Hippocampal formation (tissue), 2 donors: ENCODE measurements at places on chromosomes 11 and 22.

DNA sequence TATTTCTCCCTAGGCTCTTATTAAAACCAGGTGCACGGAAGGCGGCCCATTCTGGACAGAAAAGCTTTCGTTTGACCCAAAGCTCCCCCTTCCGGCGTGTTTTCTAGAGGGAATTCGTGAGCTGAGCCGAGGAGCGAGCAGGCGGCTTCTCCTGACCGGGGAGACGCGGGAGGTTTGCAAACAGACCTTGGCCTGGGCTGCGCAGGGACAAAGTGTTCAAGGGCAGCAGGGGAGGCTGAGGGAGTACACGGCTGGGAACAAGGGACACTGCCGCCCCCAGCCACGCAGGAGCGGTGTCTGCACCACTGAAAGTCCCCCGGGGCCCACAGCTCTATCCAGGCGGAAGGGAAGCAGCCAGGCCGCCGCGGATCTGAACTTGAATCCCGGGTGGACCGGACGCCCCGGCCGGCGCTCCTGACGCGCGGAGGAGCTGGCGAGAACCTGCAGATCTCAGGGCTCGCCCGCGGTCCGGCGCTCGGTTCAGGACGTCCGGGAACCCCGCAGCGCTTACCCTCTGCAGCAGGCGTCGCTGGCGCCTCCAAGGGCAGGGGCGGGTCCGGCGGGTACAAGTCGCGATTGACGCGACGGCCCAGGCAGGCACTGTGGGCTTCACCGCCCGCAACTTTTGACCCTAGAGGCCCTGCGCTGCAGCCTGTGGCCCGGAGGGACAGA lies 101.9 kb downstream of the WT1 start:
- DNase-seq = peak; percentile 48

DNA sequence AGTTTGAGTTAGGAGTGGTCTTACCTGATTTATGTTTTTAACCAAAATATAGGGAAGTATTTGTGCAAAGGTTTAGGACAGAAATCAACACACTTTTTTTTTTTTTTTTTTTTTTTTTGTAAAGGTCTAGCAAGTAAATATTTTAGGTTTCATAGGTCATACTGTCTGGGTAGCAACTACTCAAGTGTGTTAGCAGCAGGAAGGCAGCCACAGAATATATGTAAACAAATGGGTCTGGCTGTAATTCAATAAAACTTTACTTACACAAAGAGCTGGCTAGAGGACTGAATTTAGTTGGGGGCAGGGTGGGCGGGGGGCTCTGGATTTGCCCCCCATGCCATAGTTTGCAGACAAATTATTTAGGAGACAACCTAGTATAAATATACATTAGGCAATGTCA lies 510.4 kb downstream of the NELL1 start:
- no peak for DNase-seq

GRCh38 chr11:110179064-110179463 lies 85.9 kb downstream of the ZC3H12C start:
- DNase-seq = no peak

DNA sequence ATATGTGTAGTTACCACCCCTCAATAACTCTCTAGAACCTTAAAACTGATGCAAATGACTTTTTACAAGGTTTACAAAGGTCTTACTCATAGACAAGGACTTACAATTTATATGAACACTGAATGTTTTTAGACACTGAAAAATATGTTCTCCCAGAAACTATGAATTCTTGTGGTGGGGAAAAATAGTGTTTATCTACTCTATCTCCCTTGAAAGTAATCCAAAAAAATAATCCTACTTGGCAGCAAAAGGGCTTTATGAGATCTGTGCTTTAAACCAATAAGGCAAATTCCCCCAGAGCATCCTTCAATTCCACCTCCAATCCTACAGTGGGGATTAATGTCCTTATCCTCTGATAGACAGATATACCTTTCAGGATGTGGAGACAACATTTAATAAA lies 1984.1 kb upstream of the RAG2 start:
- DNase-seq = no peak

GRCh38 chr11:118106789-118107335 lies 20.1 kb upstream of the SMIM35 start:
- no peak for DNase-seq
